ENCODE measurements at places on chromosomes 5 and 9.

GRCh38 chr9:94743035-94743954, 16.8 kb downstream of the AOPEP start:
- H3K4me3 ChIP-seq, result no peak overlapping the region
- no peaks in the 10 kb centered on the region for H3K27me3 ChIP-seq
- H3K27ac ChIP-seq, result no peak overlapping the region
- DNase-seq, result peak; percentile 80
- H3K4me1 ChIP-seq, result no peaks in the 10 kb centered on the region

- H3K4me3 ChIP-seq, result no peak overlapping the region
- H3K36me3 ChIP-seq, result no peaks in the 10 kb centered on the region
- H3K4me1 ChIP-seq, result no peaks in the 10 kb centered on the region
- no peaks in the 10 kb centered on the region for H3K27me3 ChIP-seq
- H3K27ac ChIP-seq, result no peak overlapping the region
These were observed 943.8 kb downstream of the NR2F1-AS1 start for GRCh38 chr5:92637247-92637646.

GRCh38 chr5:147188200-147189108, 46.4 kb upstream of the STK32A start:
- no peak overlapping the region for H3K4me3 ChIP-seq
- no peak overlapping the region for H3K27ac ChIP-seq
- H3K27me3 ChIP-seq, result no peaks in the 10 kb centered on the region
- no peaks in the 10 kb centered on the region for H3K36me3 ChIP-seq

GRCh38 chr5:607541-608428, 4.4 kb upstream of the CEP72 start:
- no peaks in the 10 kb centered on the region for H3K27me3 ChIP-seq
- no peak overlapping the region for H3K27ac ChIP-seq

DNA sequence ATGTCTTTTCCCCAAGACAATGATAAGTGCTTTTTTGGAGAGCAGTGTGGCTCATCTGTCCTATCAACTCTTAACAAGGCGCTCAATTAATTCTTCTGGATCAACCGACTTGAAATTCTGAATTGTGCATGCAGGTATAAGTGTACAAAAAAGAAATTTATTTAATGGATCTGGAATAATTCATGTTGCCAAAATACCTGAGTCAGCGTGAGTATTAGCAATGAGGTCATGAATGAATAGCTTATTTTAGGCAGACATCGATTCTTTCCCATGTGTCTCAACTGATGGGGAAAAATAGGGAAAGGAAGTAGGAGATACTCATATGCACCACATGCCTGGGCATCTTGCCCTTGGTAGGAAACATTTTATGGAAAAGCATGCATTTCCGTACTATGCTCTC, 68.0 kb downstream of the C6 start:
- no peak for DNase-seq
- no peak overlapping the region for H3K4me3 ChIP-seq
- H3K27ac ChIP-seq, result no peak overlapping the region
- no peaks in the 10 kb centered on the region for H3K27me3 ChIP-seq

GRCh38 chr9:37414503-37414943, 8.0 kb upstream of the GRHPR start:
- no peaks in the 10 kb centered on the region for H3K27me3 ChIP-seq
- no peak overlapping the region for H3K4me3 ChIP-seq
- no peak for DNase-seq
- H3K4me1 ChIP-seq, result peaks cover 12% of the 10 kb centered on the region
- H3K27ac ChIP-seq, result peak overlapping the region; percentile 11

GRCh38 chr5:113282472-113282871, 152.3 kb downstream of the TSSK1B start:
- no peaks in the 10 kb centered on the region for H3K36me3 ChIP-seq
- H3K27ac ChIP-seq, result no peak overlapping the region
- H3K27me3 ChIP-seq, result no peaks in the 10 kb centered on the region
- no peak for DNase-seq
- H3K4me1 ChIP-seq, result no peaks in the 10 kb centered on the region

DNA sequence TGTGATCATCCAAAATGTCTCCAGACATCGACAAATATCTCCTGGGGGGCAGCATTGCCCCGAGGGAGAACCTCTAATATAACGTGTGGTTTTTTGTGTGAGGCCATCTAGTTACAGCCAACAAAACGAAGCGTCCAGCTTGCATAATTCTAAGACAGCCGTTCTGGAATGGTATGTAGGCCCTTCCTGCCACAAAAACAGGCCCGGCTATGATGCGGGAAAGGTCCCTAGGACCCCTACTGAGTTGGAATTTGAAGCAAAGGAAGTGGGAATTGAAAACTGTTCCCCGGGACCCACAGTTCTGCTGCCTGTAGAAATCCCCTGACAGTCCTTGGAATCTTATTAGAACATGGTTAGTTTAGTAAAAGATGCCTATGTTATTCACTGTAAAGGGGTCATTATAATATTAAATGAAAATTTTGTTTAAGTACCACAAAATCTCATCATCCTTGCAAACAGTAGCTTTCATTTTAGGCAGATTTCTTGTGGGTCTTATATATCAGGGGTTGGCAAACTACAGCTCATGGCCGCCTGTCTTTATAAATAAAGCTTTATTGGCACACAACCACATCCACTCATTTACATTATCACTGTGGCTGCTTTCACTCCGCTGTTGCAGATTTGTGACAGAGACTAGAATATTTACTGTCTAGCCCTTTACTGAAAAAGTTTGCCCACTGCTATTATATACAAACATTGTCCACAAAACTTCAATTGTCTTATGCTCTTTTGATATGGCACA, 70.7 kb downstream of the MSX2 start:
- no peaks in the 10 kb centered on the region for H3K27me3 ChIP-seq
- DNase-seq, result no peak
- no peaks in the 10 kb centered on the region for H3K36me3 ChIP-seq
- H3K4me1 ChIP-seq, result peaks cover 6% of the 10 kb centered on the region
- H3K27ac ChIP-seq, result no peak overlapping the region

- DNase-seq, result no peak
- H3K36me3 ChIP-seq, result no peaks in the 10 kb centered on the region
- H3K4me1 ChIP-seq, result no peaks in the 10 kb centered on the region
- H3K27me3 ChIP-seq, result no peaks in the 10 kb centered on the region
These were observed 51.3 kb upstream of the GADD45G start for GRCh38 chr9:89553451-89554010.

DNA sequence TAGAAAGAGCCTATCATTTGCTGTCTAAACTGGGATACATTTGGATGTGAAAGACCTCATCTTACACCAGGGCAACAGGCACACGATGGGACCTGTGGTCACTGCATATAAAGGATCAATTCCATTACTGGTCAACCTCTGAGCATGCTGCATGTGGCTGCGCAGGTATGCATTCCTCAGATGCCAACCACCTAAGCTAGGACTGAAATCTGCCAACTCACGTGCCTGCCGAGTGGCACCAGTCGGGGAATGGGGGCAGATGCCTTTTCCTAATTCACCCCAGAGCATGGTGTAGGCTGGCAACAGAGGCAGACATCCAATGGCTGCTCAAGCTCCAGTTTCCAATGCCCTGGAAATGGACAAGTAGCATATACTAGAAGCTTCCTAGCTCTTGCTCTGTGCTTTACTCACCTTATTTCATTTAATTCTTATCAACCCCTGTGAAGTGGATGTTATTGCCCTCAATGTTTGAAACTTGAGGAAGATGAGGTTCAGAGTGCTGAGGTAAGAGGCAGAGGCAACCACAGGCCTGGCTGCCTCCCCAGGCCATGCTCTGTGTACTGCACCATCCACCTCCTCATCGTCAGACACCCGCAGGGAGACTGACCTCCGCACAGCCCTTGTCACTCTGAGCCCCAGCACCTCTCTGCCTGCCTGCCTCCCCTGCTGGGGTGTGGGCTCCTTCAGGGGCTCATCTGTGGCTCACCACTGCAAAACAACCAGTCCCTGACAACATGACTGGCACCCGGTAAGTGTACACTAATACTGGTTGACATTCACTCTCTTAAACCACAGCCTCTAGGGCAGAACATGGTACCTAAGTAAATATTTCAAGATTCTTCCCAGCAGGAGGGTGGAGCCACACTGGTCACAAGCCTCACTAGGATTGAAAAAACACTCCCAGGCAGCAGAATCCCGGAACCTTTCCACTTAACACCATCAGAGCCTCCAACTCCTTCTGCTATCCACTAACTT, 228.5 kb downstream of the CRB2 start:
- no peaks in the 10 kb centered on the region for H3K4me1 ChIP-seq
- no peaks in the 10 kb centered on the region for H3K36me3 ChIP-seq

GRCh38 chr5:74212336-74212735, 428.2 kb downstream of the ENC1 start:
- no peak overlapping the region for H3K4me3 ChIP-seq
- H3K27ac ChIP-seq, result no peak overlapping the region
- H3K27me3 ChIP-seq, result no peaks in the 10 kb centered on the region
- peaks cover 7% of the 10 kb centered on the region for H3K4me1 ChIP-seq
- DNase-seq, result peak; percentile 12

GRCh38 chr9:22049411-22049810, 40.3 kb upstream of the CDKN2B start:
- no peak for DNase-seq
- H3K36me3 ChIP-seq, result no peaks in the 10 kb centered on the region
- H3K4me3 ChIP-seq, result no peak overlapping the region
- peaks cover 4% of the 10 kb centered on the region for H3K4me1 ChIP-seq

DNA sequence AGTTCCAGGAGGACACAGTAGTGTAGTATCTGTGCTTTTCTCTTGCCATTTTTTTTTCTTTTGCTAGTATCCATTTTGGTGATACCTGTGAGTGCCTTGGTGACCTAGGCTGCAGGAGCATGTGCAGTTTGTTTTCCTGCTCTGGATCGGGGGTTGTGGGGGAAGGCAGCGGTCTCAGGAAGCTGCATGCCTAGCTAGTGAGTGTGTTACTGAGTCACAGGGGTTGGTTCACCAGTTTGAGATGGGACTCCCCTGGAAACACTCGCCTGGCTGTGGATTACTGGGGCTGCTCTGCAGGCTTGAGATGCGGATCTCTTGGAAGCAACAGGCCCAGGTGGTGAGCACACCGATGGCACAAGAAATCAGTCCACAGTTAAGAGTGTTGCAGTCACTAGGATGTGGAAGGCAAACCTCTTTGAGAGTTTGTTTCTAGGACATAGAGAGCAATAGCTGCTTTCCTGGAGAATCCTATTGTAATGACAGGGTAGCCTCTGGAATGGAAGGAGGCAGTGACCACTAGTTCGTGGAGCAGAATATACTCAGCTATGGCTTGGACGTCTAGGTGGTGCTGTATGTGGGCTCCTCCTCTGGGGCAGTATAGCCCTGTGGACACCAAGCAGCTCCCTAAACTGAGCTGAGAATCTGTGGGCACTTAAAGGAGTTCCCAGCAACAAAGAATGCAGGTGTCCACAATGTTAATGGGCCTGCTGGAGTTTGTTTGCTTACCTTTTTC, 20.0 kb upstream of the SPATA31E1 start:
- H3K4me1 ChIP-seq, result no peaks in the 10 kb centered on the region
- no peaks in the 10 kb centered on the region for H3K27me3 ChIP-seq
- no peak overlapping the region for H3K4me3 ChIP-seq
- no peak overlapping the region for H3K27ac ChIP-seq
- DNase-seq, result peak; percentile 27

GRCh38 chr9:113567361-113568080, 104.0 kb downstream of the RGS3 start:
- peaks cover 35% of the 10 kb centered on the region for H3K4me1 ChIP-seq
- H3K27me3 ChIP-seq, result no peaks in the 10 kb centered on the region
- H3K27ac ChIP-seq, result no peak overlapping the region
- no peak for DNase-seq
- H3K36me3 ChIP-seq, result peaks cover 7% of the 10 kb centered on the region

DNA sequence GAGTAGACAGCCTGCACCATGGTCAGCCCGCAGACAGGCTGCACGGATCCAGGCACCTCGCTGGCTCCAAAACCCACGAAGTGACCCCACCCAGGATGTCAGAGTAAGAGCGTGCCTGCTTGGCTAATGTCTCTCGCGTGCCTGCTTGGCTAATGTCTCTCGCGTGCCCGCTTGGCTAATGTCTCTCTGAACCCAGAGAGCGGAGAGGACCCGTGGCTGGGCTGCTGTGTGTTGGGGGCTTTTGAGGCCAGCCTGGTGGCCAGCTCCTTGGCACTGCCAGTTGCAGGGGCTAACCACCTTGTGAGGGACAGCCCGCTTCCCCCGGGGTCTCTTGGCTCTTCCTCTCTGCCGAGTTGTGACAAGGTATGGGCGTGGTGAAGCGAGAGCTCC, 8.9 kb upstream of the RXRA start:
- no peaks in the 10 kb centered on the region for H3K27me3 ChIP-seq
- DNase-seq, result no peak
- no peak overlapping the region for H3K4me3 ChIP-seq
- H3K4me1 ChIP-seq, result peaks cover 24% of the 10 kb centered on the region
- no peak overlapping the region for H3K27ac ChIP-seq
- H3K36me3 ChIP-seq, result no peaks in the 10 kb centered on the region

- no peaks in the 10 kb centered on the region for H3K36me3 ChIP-seq
- DNase-seq, result no peak
- H3K4me1 ChIP-seq, result no peaks in the 10 kb centered on the region
- no peak overlapping the region for H3K27ac ChIP-seq
- no peak overlapping the region for H3K4me3 ChIP-seq
These were observed 483.4 kb upstream of the KIF2A start for GRCh38 chr5:61822584-61822983.

- no peak overlapping the region for H3K27ac ChIP-seq
- H3K36me3 ChIP-seq, result peaks cover 19% of the 10 kb centered on the region
- H3K4me1 ChIP-seq, result peaks cover 11% of the 10 kb centered on the region
- no peaks in the 10 kb centered on the region for H3K27me3 ChIP-seq
- peak; percentile 37 for DNase-seq
These were observed 10.1 kb downstream of the IRF1 start for GRCh38 chr5:132480546-132480892.

DNA sequence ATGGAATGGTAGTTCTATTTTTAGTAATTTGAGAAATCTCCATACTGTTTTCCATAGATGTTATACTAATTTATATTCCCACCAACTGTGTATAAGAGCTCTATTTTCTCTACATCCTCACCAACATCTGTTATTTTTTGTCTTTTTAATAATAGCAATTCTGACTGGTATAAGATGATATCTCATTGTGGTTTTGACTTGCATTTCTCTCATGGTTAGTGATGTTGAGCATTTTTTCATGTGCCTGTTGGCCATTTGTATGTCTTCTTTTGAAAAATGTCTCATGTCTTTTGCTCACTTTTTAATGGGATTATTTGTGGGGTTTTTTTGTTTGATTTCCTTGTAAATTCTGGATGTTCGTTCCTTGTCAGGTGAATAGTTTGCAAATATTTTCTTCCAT, 154.4 kb downstream of the ZSWIM6 start:
- no peak overlapping the region for H3K4me3 ChIP-seq
- no peak for DNase-seq
- no peaks in the 10 kb centered on the region for H3K4me1 ChIP-seq
